ENCODE measurements at places on chromosomes 6 and 20.

GRCh38 chr6:47915017-47915416 lies 133.2 kb downstream of the OPN5 start:
- no peak for DNase-seq

GRCh38 chr6:15938107-15938506 lies 190.8 kb upstream of the MYLIP start:
- DNase-seq: no peak

DNA sequence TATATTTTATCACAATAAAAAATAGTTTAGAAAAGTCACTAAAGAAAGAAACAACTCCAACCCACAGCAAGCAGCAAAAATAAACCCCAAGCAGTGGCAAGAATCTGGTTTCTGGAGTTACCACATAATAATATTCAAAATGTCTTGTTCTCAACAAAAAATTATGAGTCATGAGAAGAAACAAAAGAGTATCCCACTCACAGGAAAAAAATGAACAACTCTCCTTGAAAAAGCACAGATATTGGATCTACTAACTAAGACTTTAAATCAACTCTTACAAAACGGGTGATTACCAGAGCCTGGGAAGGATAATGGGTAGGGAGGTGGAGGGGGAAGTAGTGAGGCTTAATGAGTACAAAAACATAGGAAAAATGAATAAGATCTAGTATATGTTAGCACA lies 425.6 kb downstream of the PLCB1 start:
- peak; percentile 76 for DNase-seq

GRCh38 chr20:40773376-40773775 lies 84.3 kb upstream of the MAFB start:
- DNase-seq: no peak

DNA sequence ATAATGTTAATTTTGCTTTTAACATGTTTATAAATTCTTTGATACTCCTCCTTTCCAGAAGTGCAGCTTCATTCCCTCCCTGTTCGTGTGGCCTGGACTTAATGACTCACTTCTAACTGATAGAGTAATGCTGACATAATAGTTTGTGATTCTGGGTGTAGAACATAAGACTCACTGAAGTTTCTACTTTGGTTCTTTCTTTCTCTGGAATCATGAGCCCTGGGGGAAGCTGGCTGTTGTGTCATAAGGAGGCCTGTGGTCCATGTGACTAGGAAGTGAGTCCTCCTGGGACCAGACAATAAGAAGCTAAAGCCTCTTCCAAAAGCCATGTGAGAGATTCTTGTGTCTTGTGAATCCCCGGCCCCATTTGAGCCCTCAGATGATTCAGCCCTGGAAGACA lies 30.5 kb upstream of the HLA-G start:
- DNase-seq: peak; percentile 85

GRCh38 chr6:56820060-56820459 lies 134.8 kb upstream of the BEND6 start:
- no peak for DNase-seq

DNA sequence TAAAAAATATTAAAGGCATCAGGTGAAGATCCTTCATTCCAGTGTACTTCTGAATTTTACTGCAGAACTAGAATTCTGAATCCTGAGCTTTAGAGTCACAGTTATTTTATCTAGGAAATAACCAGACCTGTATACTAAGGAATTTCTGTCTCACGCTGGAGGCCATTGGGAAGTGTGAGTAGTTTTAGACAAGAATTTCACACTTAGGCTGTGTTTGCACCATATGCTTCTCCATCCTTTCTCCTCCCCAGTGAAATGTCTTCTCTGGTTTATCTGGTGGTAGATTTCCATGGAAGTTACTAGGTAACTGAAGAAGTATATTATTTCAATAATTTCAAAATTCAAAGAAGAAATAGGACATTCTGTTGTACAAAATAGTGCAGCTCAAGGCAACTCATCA lies 83.1 kb downstream of the SLC35F1 start:
- DNase-seq: no peak

- DNase-seq: peak; percentile 67
Observed at GRCh38 chr6:30626484-30627366, at the start of gene ATAT1. ATAT1 (plus strand) TSS chr6:30626874.

GRCh38 chr20:5033566-5033965 lies 32.3 kb upstream of the SLC23A2 start:
- peak; percentile 63 for DNase-seq

GRCh38 chr6:34236131-34236442 lies 586 bp upstream of the HMGA1 start:
- DNase-seq: no peak

- DNase-seq: no peak
Observed at GRCh38 chr6:117138920-117139319, 126.4 kb upstream of the VGLL2 start.

- DNase-seq: no peak
Observed at GRCh38 chr6:22081709-22082108, 215.1 kb downstream of the PRL start.

GRCh38 chr6:143007646-143008045 lies 53.0 kb upstream of the AIG1 start:
- DNase-seq: peak; percentile 58

- no peak for DNase-seq
Observed at GRCh38 chr20:13659288-13659687, 20.6 kb upstream of the TASP1 start.

DNA sequence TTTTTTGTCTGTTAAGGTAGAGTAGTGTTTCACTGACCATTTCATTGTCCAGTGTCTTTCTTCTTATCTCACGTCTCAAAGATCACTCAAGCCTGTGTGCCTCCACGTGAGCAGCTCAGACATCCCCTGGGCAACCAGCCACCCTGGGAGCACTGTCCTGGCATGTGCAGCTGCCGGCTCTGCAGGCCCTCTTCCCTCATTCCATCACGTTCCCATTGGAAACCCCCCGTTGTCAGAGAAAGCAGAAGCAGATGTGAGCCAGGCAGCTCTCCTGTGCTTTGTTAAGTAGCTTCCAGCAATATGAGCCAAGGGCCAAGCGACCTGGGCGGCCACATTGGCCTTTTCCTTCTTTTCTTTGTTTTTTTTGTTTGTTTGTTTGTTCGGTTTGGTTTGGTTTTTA lies 233.2 kb upstream of the SYNDIG1 start:
- no peak for DNase-seq

DNA sequence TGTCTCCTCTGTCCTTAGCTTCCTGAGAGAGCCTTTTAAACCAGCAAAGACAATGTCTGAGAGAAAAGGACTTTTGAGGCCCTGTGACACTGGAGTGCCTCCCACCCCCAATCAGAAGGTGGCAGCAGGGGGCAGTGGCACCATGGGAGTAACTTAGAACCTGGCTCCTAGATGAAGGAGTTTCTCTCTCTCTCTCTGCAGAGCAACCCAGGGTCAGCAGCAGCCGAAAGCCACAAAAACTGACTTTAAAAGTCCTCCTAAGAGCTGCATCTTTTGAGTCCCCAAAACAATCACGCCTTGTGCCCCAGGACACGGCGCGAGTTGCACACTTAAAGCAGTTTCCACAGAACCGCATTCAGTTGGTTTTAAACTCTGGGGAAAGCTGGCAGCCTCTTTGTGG lies 5.3 kb upstream of the TCP11 start:
- DNase-seq: peak; percentile 55

DNA sequence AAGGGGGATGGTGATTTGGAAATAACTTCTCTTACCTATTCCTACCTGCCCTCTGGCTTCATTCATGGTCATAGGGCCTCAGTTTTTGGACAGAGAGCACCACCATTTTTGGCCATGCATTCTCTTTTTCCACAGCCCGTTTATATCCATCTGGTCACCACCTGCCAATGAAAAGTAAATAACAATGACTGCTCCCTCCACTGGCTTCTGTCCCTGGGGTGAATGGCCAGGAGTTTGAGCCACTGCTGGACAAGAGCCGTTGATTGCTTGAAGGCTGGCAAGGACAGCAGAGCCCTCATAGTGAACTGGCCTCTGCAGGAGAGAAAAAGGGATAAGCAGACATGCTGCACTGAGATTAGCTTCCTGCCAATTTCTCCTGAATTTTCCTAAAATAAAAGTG lies 261.8 kb downstream of the ADGB start:
- DNase-seq: peak; percentile 45

GRCh38 chr20:62368392-62368975 lies 1.4 kb upstream of the LAMA5 start:
- peak; percentile 36 for DNase-seq

DNA sequence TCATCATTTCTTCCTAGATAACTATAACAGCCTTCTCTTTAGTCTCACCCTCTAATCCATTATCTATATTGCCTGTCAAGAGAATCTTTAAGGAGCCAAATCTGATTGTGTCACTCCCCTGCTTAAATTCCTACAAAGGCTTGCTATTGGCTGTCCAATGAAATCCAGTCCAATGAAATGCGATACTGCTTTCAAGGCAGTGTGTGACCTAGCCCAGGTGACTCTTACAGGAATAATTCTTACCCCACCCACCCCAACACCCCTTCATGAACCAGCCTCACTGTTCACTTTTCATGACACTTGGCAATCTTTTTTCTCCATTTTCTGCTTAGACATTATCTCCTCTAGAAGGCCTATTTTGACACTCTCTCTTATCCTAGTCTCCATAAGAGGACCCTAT lies 163.3 kb upstream of the MARCKS start:
- peak; percentile 33 for DNase-seq

DNA sequence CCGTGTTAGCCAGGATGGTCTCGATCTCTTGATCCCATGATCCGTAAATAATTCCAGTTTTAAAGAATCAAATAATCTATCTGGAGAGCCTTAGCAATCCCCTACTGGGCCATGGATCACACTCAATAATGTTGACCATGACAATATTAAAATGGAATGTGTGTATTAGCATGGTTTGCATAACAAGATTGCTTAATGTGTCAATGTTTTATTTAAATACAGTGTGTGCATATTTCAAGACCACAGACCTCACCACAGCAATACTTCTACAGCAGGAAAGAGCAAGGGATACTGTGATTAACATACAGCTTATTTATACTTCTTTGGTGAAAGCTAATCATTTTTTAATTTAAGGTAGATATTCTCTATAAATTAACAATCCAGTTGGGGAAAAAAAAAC lies 470.4 kb downstream of the TFAP2B start:
- no peak for DNase-seq

Measured in fibroblast of the aortic adventitia (primary cell).